ENCODE measurements at places on chromosomes 4 and X.

- DNase-seq, result no peak
Measured at GRCh38 chr4:143406523-143406922, 69.8 kb downstream of the GAB1 start.

DNA sequence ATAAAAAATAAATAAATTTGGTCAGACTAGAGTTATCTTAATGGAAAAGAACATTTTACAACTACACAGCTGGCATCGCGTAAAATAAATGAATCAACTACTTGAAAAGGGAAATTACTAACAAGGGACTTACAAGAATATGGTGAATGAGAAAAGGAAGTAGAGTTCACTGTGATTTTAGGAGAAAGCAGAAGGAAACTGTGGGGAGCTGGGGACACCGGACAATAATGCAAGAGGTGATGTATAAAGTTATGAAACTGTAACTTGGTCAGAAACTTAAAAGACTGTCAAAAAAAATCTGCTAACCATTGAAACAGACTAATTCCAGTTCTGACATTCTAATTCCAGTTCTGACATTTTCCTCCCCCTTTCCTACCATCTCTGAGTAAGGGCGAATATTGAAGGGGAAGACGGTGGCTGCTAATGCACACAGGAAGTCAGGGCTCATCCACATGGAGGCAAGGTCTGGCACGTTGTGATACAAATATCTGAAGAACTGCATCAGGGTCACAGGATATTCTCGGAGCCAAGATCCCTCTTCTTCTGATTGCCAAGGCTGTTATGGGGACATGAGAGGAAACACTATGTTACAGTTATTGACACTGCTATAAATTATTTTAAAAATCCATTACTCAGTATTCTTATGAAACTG is 170.5 kb downstream of the CDS1 start:
- no peak for DNase-seq

DNA sequence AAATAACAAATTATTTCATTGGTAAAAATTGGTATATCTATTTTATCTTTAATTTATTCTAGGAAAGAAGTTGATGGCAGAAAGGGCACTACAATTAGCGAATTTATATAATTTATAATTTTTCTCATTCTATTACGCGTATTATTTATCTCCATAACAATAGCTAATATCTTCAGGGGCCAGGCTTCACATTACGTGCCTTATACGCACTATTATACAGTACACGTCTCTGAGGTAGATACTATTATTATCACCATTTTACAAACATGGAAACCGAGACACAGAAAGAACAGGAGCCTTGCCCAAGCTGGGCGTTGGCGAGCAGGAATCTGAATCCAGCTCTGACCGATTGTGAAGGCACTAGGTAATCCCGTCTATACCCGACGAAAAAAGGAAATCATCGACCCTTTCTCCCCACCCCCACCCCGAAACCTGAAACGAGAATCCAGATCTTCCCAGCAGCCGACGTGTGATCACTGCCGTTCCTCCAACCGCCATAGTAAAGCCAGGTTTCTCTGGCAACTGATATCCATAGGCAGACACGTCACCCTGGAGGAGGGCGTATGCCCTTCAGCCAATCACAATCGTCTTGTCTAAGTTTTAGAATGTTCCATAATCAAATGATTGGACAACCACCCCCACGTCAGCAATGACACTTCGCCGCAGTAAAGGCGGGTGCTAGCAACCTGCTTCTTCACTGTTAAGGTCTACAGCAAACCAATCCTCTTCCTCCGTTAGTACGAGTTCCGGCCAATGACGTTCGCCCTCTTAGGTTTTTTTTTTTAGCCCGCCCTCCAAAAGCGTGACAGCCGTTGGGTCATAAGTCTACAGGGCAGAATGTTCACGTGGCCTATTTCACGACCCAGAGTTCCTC is at the start of gene MORF4L2:
Gene MORF4L2, minus strand, starts transcription at position 501 of the 874 bp plus-strand sequence. CDS start 9,672 bp downstream, outside the sequence.
- DNase-seq, result peak; percentile 89

- no peak for DNase-seq
Measured at GRCh38 chr4:54227256-54228055, 1.6 kb upstream of the PDGFRA start.

GRCh38 chr4:81445196-81445595 is 26.5 kb downstream of the RASGEF1B start:
- DNase-seq, result no peak

DNA sequence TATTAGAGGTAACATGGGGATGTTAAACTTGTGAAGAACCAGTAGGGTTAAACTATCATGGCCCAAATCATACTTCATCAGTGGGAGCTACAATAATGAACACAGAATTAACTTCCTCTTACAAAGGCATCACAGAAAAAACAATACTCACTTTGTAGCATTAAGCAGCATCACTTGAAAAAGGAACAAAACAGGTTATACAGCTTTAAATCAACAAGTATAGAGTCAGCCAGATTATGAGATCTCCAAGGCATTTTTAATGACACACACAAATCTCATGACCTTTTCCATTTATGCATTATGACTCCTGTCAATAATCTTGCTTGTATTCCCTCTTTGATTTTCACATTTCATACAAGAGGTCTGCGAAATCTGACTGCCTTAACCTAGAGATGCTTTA is 18.3 kb downstream of the FBXL5 start:
- DNase-seq, result no peak

- DNase-seq, result no peak
Measured at GRCh38 chr4:22062676-22063075, 114.1 kb upstream of the KCNIP4 start.

DNA sequence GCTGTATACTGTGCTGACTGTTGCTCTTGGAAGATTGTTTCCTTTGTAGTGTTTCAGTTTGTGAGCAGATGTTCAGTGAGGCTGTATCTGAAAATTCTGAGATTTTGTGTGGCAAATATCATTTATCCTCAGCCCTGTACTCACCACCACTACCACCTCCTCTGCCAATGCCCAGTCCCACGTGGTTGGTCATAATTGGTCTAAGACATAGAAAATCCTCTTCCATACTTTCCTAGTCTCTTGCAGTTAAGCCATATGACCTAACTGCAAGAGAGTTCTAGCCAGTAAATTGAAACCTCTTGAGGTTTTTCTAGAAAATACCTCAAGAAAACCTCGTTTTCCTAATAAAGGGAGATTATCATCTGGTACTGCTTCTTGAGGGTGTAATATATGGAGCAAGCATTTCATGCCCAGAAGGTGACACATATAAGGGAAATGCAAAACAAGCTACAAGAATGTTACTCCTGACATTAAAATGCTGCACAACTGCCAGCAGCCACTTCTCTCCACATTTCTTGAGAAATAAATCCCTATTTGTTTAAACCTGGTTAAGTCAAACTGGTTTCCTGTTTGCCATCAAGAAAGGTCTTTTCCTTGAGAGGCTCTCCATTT is 32.8 kb downstream of the ABCE1 start:
- no peak for DNase-seq

GRCh38 chr4:74975848-74976824 is 43.2 kb downstream of the PARM1 start:
- no peak for DNase-seq

DNA sequence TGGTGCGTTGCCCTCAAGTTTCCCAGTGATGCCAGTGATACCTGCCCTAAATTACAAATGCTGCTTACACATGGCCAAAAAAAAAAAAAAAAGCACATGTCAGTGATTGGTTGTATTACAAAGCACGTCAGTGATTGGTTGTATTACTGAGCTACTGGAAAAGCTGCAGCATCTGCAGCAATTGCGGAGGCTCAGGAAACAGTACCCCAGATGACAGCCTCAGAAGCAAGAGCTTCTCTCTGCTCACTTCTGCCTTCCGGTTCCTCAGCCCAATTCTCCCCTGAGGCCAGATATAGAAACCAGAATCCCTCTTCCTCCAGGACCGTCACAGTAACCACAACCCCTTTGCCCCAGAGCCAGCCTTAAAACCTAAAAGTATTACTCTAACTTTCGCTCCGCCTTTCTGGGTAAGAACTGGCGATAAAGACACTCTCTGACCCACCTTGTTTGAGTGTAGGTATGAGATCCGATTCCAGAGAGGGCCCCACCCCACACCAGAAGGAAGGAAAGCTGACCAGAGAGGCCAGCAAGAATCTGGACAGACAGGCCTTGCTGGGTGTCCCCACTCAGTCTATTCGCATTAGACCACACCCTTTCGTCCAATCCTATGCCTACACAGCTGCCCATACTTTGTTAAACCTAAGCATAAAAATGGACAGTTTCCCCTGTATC is 85.0 kb upstream of the SORBS2 start:
- DNase-seq, result no peak

- no peak for DNase-seq
Measured at GRCh38 chrX:9785254-9785943, 830 bp upstream of the SHROOM2 start.

DNA sequence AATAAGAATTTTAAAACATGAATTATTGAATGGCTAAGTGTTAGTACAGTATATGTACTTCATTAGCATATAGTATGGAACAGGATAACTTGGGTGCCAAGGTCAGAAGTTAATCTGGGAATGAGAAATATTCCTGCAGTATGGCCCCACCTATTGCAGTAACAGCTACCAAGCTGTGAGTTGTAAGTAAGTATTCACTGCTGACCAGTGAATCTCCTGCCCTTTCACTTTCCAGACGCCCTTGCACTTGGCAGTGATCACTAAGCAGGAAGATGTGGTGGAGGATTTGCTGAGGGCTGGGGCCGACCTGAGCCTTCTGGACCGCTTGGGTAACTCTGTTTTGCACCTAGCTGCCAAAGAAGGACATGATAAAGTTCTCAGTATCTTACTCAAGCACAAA is 105.1 kb downstream of the NFKB1 start:
- no peak for DNase-seq

DNA sequence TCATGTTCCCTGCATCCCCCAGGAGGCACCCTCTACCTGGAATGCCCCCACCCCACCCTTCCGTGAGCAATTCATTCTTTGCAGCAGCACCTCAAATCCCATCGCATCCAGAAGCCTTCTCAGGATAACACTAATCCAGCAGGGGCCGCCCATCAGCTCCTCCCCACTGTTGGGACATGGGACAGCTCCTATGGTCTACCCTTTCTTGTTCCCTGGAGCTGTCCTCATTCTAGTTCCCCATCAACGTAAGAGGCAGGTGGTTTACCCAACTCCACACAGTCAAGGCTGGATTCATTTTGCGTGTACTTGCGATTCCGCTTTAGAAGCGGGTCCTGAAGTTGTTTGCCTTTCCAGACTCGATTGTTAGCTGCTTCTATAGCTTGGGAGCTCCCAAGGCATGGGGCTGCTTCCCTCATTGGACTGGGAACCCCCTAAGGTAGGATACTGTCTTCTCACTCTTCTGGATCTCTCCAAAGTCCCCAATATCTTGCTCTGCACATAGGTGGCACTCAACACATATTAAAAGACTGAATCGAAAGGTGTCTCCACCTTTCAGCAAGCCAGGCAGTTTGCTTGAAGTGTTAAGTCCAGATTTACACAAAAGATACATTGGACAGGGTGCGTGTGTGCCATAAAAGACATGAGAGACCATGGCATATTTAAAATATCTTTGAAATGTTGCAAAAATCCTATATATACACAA is 942 bp upstream of the APLN start:
- DNase-seq, result no peak

DNA sequence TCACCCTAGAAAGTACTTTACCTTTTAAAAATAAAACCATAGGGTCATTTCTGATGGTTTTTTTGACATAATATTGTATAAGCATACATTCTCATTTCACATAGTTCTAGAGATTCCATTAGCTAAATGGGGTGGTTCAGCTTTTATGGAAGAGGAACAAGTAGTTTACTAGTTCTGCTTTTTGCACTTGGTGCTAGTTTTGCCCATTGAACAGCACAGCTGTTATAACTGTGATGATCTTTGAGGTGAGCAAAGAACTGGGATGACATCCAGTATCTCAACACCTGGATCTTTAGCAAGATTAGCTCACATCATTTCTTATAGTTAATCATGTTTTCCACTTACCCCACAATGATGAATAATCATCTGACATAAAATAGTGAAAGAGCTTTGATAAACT is 40.9 kb downstream of the MOB1B start:
- no peak for DNase-seq

GRCh38 chrX:150482537-150483206 is 85.7 kb upstream of the MTM1 start:
- DNase-seq, result no peak

DNA sequence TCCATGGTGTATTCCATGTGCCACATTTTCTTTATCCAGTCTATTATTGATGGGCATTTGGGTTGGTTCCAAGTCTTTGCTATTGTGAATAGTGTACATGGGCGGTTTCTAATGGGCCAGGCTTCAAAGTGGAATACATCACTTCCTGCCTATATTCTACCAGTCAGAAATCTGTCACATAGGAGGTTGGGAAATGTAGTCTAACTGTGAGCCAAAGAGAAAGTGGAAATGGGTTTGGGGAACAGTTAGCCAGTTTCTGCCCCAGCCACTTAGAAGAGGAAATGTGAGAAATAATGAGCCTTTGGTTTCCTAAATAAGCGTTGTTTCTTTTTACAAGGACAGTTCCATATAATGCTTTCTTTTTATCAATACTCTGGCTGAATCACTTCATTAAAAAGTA is 85.1 kb upstream of the AP1S2 start:
- DNase-seq, result no peak

GRCh38 chr4:168541266-168541953 is 44.6 kb downstream of the PALLD start:
- DNase-seq, result no peak

DNA sequence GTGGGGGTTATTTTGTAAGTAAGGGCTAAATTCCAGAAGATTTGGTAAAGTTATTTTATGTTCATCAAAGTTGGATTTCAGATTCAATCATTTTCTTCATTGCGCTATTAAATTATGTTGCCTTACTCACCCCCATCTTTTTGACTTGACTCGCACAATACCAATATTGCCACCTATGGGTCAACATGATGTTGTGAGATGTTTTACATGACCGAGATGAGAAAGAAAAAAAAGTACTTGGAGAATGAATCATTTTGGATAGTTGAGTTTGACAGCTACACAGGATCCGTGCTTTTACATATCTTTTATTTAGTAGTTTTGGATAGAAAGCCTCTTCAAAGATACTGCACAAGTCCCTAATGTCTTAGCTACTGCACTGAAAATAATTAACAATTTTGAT is 224.2 kb upstream of the EMCN start:
- no peak for DNase-seq

GRCh38 chrX:42804524-42804923 is 26.6 kb upstream of the PPP1R2C start:
- DNase-seq, result no peak

GRCh38 chr4:128635955-128636560 is 173.4 kb upstream of the JADE1 start:
- DNase-seq, result no peak

- no peak for DNase-seq
Measured at GRCh38 chrX:13522811-13523210, 46.6 kb upstream of the EGFL6 start.

GRCh38 chrX:104343428-104344129 is 88.8 kb upstream of the ESX1 start:
- DNase-seq, result no peak

- no peak for DNase-seq
Measured at GRCh38 chr4:39631700-39632079, 7.0 kb downstream of the SMIM14 start.

- DNase-seq, result no peak
Measured at GRCh38 chrX:128021566-128021965, 30.6 kb downstream of the ACTRT1 start.

- no peak for DNase-seq
Measured at GRCh38 chr4:164753873-164754488, at the start of gene SMIM31. SMIM31 (plus strand) TSS chr4:164754131; CDS start chr4:164770444, 16,313 bp downstream.

Data from NCI-H774 (cell line).